ACHN (cell line): ENCODE measurements at places on chromosomes 7 and 10.

- no peak for DNase-seq
These were observed 209.3 kb downstream of the JAZF1 start for GRCh38 chr7:27971171-27971812.

DNA sequence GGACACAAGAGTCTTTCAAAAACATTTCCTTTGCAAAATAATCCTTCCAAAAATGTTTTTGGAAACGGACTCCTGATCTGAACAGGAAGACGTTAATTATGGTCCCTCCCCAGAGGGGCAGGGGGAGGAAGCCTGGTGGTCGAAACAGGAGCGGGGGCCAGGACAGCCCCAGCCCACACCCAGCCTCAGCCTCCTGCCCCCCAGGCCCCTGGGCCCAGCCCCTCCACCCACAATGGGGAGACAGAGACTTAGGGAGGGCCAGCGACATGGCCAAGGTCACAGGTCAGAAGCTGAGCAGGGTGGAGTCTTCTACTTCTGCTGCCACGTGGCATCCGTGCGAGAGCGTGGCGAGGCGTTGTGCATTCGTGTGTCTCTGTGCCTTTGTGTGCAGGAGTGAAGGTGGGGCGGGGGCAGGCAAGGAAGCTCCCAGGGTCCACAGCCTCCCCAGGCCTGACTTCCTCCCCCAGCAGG, 14.0 kb upstream of the GRIFIN start:
- DNase-seq, result no peak

DNA sequence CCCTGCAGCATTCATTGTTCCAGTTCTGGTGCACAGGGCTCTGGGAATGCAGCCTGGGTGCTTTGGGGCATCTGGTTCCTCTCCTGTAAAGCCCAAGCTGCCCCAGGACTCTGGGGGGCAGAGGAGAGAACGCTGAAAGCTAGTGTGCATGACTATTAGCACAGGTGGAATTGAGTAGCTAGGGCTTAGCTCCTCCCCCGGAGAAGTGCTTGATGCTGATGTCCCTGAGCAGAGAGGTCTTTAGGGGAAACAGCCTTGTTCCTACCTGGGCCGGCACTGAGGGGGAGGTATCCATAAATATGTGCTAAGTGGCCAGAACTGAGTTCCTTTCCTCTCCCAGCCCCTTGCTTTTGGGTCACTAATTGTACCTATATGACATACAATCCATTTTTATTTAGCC, 3.9 kb downstream of the ADCY1 start:
- DNase-seq, result no peak

GRCh38 chr7:112092709-112093395, 113.3 kb downstream of the DOCK4 start:
- no peak for DNase-seq

DNA sequence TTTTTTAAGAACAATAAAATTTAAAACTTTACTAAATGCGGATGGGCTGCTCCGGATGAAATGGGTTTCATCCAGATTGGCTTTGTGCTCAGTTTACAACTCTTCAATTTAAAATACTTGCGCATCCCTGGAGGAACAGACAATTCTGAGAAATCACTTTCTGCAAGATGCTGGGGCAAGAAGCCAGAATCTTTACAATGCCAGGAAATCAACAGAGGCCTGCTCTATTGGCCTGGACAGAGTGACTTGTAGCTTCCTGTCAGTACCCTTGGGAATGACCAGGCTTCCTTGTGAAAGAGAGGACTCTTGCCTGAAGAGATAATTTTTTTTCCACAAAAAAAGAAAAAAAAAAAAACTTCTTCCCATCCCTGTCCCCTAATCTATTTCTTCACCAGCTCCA, 3.9 kb upstream of the FAM13C start:
- no peak for DNase-seq

- no peak for DNase-seq
These were observed 36.9 kb downstream of the WASL start for GRCh38 chr7:123711832-123712293.

DNA sequence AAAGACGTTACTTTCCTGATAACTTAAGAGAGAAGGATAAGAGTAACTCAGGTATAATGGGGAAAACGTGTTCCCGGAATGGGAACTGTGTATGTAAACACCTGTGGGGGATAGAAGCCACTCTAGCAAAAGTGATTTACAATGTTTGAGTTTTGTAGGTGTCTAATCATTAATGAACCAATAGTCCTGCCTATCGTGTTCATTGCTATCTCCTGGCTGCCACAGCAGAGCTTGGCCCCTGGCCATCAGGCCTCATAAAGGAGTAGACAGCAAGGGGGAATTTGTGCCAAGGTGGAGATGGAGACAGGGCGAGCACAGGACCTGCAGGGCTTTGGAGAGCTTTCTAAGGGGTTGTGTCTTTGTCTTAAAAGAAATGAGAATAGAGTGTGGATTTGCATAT, 102.1 kb downstream of the GAD2 start:
- no peak for DNase-seq

- no peak for DNase-seq
These were observed 143.7 kb downstream of the PTPN20 start for GRCh38 chr10:47054974-47055373.
